ENCODE measurements at places on chromosomes 6 and 20. TPM values are rescaled to one million over a fixed set of nuclear protein-coding genes. Genes with fewer than 3 reads are reported as not detected.

ZFP57 gene
- not detected for total RNA-seq

DNA sequence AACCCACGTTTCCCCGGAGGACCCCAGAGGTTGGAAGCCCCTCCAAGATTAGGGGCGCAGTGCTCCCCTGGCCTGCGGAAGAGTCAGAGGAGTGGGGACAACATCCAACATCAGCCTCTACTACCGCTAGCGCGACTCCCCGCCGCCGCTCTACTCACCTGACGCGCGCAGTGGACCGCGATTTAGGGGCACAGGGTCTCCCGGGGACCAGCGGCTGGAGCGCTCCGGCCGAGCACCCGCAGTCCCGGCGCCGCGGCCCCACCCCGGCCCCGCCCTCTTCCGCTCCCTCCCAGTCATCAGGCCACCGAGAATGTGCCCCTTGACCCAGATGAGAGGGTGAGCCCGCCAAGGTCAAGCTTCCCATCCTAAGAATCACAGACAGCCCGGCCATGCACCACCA lies at the start of gene ZFP57:
Gene ZFP57 (minus strand): TSS at position 249 of the 400 bp plus-strand sequence. CDS start 4,149 bp downstream, outside the sequence.
- no peak for DNase-seq
- peaks cover 2% of the 10 kb centered on the region for H3K36me3 ChIP-seq
- H3K27me3 ChIP-seq = peaks cover 16% of the 10 kb centered on the region
- no peak within 1 kb of the TSS for H3K4me3 ChIP-seq
- peaks cover 8% of the 10 kb centered on the region for H3K4me1 ChIP-seq

DNA sequence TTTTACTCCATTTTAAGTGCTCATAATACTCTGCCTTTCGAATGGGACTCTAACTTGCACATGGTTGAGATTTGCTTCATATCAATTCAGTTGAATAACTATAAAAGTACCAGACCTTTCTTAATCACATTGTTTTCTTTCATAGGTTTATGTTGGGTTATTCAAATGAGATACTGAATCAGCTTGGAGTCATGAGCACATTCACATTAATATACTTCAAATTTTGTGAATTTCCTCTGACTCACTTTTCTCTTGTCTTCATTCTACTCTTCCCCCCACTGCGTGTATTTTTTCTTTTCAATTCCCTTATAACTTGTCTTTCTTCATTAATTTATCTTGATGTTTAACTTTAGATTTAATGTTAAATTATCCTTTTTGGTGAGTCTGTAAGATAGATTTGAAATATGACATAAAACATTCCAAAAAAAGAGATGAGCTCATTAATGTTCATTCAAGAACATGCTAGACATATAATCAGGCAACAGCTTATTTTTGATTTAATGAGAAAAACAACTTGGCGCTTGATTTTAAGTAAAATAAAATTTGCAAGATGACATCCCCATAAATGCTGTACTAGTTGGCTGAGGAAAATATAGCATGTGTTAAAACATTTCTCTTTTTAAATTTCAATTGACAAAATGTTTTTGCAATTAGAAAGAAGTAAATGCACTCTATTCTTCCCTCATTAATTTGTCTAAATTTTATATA lies 736.0 kb downstream of the CD109 start:
- peaks cover 1% of the 10 kb centered on the region for H3K36me3 ChIP-seq
- no peak for DNase-seq
- no peak overlapping the region for H3K4me3 ChIP-seq
- no peak overlapping the region for H3K27ac ChIP-seq

DNA sequence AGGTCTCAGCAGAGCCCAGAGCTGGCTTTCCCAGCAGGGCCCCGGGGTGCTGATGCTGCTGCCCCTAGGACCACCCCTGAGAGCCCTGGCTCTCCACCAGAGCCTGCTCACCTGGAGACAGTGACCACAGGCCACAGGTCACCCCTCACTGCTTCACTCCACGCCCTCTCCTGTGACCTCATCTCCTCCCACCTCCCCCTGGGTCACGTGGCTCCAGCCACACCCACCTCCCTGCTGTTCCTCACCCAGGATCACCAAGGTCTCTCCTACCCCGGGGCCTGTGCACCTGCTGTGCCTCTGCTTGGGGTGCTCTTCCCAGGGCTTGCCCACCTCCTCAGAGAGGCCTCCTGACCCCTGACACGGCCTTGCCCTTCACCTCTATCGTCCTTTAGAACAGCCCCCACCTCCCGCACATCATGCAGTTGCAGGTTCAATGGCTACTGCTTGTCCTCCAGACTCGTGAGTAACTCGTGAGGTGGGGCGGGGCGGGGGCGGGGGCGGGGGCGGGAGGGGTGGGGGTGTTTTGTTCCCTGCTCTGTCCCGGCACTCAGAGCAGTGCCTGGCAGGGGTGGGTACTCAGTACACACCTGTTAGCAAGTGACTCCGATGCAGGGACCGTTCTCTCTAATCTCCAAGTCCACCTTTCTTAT lies 468.0 kb downstream of the PREX1 start:
- H3K4me1 ChIP-seq = no peaks in the 10 kb centered on the region
- no peak overlapping the region for H3K4me3 ChIP-seq
- no peaks in the 10 kb centered on the region for H3K36me3 ChIP-seq
- peaks cover 27% of the 10 kb centered on the region for H3K27me3 ChIP-seq

- no peaks in the 10 kb centered on the region for H3K36me3 ChIP-seq
- no peak for DNase-seq
- no peaks in the 10 kb centered on the region for H3K4me1 ChIP-seq
- H3K4me3 ChIP-seq = no peak overlapping the region
- no peak overlapping the region for H3K27ac ChIP-seq
These were observed 48.7 kb upstream of the RSPO3 start for GRCh38 chr6:127069659-127070279.

Measured in chondrocyte (in vitro differentiated cells).